NCI-H187 (cell line): ENCODE measurements at places on chromosomes 7 and 10.

DNA sequence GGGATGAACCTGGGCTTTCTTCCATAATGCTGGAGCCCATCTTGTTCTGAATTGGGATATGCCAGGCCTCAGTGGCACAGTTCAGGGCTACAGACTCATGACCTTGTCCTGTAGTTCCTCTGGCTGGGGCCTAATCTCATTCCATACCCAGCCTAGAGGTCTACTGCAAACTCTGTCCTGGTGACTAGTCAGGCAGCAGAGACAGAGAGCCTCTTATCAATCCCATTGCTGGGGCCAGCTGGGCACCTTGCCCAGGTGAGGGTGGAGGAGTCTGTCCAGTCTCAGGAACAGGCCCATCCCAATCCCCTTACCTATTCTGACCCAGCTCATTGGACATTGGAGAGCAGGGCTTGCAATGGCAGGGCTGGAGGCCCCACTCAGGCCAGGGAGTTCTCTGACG lies 28.0 kb upstream of the COMTD1 start:
- DNase-seq = no peak

GRCh38 chr7:48760528-48761265 lies 163.7 kb upstream of the CDC14C start:
- DNase-seq = no peak

DNA sequence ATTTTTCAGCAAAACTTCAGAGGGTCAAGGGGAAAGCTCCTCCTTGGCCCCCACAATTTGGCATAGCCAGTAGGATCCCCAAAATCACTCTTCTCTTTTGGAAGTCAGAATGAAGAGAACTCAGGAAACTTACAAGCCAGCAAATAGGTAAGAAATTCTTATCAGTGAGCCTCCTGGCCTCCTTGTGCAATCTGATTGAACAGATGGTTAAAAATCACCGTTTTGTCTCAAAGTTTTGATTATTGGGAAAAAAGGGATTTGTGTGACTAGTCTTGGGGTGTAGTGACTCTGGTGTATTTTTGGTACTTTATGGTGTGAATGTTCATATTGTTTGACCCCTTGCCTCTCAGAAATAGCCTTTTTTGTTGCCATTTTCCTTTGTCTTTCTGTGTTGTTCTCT lies 56.2 kb downstream of the HTR7 start:
- no peak for DNase-seq

DNA sequence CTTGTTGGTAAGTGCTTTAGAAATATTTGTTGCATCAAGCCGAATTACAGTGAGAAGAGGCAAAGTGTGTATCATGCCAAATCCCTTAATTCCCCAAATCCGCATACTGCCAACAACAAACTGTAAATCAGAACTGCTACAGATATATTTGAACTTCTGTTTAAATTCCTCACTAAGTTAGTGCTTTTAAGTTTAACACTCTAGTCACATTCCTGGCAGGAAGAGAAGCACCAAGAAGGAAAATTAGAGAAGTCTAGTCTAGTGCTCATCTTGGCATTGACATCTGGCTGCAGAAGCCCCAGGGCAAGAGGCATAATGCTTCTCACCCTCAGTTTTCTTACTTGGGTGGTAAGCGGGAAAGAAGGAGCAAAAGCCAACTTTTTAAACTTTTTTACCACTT lies 343.5 kb downstream of the GPR37 start:
- DNase-seq = no peak

- no peak for DNase-seq
Observed at GRCh38 chr10:112967200-112967599, 17.2 kb downstream of the TCF7L2 start.

GRCh38 chr10:100174699-100175677 lies 10.8 kb downstream of the ERLIN1 start:
- DNase-seq = no peak

- DNase-seq = no peak
Observed at GRCh38 chr7:12401538-12402364, 1.9 kb downstream of the VWDE start.

DNA sequence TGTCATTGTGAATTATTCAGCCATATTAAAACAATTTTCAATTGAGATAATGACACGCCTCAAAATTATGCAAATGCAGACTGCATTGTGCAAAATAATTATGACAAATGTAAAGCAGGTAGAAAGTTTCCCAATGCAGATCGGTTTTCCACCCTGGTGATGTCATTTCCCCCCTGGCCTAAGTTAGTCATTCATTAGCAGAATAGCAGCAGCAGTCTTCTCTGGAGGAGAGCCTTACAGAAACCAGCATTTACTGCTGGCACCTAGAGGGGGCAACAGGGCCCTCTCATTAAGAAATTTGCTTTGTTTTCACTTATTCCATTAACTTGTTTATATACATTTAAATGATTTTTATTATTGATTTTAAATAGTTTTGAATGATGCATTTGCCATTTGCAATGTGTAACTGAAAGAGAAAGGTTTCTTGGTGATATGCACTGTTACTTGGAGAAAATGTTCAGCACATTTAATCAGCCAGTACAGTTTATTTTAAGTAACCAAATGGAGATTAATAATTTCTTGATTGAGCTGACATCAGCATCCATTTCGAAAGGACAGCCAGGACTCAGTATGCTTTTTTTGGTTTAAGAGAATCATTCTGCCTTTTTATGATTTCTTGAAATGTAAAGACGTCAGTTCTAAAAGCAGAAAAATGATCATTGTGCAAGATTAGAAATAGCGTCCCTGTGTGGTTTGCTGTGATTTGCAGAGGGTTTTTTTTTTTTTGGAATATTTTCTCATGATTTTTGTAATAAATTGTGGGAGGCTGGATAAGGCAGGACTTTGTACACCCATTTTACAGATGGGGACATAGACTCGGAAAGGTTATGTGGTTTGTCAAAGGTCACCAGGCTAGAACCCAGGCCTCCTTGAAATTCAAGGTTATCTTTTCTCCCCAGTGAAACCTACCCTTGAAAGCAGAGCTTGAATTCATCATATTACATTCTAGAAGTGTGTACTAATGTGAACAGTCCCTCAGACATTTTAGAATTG lies 3.5 kb downstream of the ARID5B start:
- no peak for DNase-seq

DNA sequence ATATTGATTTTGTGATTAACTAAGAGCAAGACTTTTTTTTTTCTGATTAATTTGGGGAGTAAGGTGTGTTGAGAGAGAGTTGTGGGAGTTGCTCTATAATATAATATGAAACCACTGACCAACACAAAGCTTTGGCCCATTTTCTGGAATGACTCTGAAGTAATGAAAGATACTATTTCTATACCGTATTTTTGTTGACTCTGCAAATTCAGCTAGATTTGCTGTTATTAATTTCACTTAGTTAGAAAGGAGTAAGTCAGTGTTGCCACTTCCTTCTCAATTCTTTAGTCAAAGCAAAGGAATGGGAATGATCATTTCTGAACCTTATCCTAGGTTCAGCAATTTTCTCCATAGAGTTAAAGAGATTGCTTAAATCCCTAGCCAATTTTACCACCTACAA lies 313.0 kb upstream of the FZD1 start:
- no peak for DNase-seq

GRCh38 chr10:64528294-64529002 lies 1007.2 kb downstream of the REEP3 start:
- DNase-seq = no peak

DNA sequence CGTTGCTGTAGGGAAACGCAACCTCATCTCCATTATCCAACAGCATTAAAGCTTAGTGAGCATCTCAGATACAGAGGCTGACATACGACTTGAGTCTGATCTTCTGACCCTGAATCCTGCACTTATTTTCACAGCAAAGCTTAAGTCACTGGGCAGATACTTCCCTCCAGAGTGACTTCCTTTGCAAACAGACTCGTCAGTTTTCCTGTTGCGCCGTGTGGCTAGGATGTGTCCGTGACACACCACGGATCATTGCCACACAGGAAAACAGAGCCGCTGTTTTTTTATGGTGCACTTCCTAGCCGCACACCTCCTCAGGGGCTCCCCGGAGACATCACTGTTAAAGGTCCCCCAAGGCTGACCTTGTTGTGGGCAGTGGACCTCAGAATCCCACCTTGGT lies 94.9 kb upstream of the MKI67 start:
- no peak for DNase-seq

GRCh38 chr7:52481571-52481970 lies 553.9 kb upstream of the POM121L12 start:
- DNase-seq = no peak

- no peak for DNase-seq
Observed at GRCh38 chr10:91344117-91344856, 65.9 kb upstream of the HECTD2 start.

GRCh38 chr10:52744057-52744805 lies 28.4 kb downstream of the MBL2 start:
- DNase-seq = no peak

DNA sequence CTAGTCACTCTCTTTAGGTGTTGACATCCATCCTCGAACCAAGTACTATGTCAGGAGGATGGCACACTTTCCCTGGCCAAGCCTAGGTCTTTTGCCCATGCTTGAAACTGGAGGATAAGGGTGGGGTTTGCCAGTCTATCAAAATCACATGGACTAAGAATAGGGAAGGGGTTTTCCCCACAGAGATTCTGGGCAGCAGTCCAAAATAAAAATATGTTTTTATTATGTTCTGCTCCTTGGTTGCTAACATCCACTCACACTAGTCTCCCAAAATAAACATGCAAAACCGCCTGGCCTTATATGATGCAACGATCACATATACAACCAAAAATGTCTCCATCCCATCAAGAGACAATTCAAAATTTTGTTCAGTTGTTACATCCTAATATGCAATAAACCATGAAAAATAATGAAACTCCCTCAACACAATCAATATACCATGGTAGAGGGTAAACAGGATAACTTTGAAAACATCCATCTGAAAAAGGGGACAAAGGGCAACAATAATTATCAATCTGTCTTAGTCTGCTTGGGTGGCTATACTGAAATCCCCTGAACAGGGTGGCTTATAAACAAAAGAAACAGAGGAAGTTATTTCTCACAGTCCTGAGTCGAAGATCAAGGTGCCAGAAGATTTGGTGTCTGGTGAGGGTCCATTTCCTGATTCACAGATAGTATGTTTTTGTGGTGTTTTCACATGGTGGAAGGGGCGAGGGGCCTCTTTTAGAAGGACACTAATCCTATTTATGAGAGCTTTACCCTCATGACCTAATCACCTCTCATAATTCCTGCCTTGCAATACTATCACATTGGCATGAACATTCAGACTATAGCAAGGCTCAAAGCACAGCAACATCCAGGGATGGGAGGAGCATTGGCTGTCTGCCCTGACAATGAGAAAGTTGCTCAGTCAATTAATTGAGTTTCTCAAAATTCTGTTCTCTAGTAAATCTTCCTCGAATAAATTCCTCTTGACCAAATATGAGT lies 159.3 kb downstream of the ETV1 start:
- DNase-seq = no peak

DNA sequence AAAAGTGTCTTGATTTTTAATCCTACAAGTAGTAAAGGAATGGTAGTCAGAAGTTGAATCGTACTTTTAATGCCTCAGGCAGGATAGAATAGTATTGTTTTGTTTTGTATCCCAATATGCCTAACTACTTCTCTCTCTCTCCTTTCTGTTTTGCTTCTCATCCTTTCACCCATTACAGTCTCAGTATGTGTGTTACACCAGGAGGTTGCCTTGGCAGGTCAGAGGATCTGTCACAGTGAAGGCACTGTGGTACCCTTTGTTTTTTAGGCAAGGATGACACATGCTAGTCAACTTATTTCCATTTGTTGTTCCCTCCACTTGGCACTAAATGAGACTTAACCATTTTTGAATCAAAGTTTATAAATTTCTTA lies 94.4 kb downstream of the MAPK8 start:
- DNase-seq = no peak

DNA sequence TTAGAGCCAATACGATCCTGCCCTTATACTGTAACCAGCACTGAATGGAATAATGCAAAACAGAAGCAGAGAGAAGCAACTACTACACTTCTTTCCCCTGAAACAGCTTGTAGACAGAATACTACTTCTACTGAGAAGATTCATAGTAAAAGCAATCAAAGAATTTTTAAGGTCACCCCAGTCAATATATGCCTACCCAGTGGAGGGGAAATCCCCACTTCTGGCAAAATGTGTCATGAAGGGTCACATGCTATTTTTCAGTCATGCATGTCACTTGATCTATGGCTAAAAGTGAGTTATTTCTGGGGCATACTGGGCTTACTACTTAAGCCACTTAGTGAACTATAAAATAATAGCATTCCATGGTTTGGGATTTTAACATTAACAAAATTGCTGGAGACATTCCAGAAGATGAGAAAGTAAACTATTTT lies 25.6 kb downstream of the IRF5 start:
- DNase-seq = no peak

DNA sequence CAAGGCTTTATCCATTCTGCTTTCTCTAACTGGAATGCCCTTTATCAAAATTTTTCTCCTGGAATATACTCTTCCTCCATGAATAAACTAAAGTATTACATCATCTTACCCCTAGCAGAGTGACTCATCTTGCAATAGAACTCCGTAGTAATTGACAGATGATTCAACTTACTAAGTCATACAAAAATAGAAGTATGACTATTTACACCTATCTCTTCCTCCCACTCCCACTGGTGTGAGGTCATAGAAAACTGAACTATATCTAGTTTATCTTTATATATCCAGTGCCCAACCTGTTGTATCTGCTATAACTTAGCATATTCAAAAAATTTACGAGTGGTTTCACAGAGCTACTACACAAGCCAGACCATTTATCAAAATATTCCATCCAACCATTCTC lies 26.1 kb downstream of the ABCB1 start:
- DNase-seq = no peak

DNA sequence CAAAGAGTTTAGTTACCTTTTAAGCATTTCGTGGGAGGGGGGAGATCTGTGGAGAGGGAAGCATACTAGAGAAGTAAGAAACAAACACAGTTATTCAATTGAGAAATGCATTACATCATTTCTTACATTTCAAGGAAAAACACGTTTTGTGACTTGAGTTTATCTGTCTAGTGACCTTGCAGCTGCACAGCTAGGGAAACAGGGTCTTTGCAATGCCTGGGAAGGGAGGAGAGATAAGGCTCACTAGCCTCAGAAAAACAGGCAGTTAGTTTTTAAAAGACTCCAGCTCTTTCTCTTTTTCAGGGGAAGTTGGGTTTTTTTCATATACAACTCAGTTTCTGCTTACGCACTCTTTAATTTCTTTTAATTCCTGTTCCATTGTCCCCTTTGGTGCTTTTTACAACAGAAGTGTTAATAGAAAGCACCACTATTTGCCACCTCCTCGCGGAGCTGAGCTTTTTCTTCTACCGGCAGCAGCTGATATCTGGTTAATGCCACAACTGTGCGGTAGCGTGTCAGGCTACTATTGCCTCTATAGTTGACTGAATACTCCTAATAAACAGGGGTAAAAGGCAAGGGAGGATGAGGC lies 5.6 kb downstream of the CYP3A43 start:
- no peak for DNase-seq

GRCh38 chr10:119306514-119306951 lies 99.2 kb downstream of the GRK5 start:
- no peak for DNase-seq

- no peak for DNase-seq
Observed at GRCh38 chr10:131651674-131652437, 249.0 kb upstream of the PPP2R2D start.

GRCh38 chr10:28872587-28873165 lies 195.4 kb downstream of the BAMBI start:
- DNase-seq = no peak
